DMS79 treated with DMSO at 0.1 percent for 48 hours (cell line): ENCODE measurements at places on chromosomes 2 and 18.

DNA sequence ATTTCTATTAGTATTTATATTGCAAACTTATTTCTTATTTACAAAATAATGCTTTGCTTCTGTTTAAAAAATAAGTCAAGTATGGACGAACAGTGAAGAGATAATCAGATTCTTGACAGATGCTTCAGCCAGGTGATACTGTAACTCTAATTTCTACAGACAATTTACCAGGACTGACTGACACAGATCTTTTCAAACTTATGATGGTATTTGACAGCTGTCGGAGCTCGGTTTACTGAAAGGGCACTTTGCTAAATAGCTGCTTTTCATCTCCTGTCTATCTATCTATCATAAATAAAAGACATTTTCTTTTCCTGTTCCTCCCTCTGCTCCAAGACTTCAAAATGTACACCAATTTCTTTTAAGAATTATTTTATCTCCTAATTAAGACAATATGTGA, 422.5 kb upstream of the SLC8A1 start:
- no peak for DNase-seq

DNA sequence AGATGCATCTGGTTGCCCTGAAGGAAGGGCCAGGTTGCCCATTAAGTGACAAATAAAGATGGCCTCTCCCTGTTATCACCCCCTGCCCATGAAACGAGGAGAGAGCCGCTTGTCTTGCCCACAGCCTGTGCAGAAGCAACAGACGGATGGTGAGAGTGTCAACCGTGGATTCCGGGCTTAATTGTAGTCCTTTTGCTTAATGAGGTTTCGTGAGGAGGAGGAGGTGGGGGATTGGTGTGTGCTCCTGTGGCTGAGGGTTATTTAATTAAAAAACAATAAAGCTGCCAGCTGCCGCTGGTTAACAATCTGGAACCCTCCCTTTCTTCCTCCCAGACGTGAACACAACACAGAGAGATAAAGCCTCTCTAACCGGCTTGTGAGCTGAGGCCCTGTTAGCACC, 188.0 kb upstream of the PARD3B start:
- no peak for DNase-seq

- no peak for DNase-seq
Measured at GRCh38 chr2:132400901-132401240, 15.7 kb upstream of the GPR39 start.

DNA sequence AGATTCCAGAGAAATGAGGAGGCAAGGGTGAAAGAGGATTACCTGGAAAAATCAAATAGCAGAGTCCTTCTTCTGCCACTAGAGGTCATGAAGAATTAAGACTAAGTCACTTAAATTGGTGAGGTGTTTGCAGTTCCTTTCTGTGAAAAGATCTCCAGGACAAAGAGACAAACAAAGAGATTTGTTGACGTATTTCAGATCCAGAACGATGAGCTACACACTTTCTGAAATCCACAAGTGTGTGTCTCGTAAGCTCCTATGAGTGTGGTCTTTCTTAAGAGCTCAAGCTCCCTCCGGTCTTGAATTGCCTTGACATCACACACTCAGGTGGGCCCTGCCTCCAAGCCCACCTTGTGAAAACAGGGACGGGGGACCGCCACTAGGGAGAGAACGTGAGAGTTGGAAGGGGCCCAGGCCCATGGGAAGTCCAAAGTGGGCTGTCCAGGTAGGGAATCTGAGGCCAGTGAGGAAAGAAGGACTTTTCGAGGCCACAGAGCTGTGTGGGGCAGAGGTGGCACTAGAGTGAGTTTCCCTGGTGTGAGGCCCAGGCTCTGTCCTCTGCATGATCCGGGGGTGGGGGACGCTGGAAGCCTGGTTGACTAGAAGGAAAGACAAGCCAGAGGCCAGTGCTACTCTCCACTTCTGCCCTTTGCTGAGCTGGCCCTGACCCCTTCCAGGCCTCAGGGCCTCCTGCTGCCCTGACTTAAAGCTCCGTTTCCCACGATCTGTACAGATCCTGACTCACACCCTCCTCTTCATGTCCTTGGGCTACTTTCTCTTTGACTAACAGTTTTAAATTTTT, 168.1 kb upstream of the NCK2 start:
- DNase-seq: peak; percentile 62

GRCh38 chr2:172864182-172864581, 128.5 kb downstream of the RAPGEF4 start:
- no peak for DNase-seq

DNA sequence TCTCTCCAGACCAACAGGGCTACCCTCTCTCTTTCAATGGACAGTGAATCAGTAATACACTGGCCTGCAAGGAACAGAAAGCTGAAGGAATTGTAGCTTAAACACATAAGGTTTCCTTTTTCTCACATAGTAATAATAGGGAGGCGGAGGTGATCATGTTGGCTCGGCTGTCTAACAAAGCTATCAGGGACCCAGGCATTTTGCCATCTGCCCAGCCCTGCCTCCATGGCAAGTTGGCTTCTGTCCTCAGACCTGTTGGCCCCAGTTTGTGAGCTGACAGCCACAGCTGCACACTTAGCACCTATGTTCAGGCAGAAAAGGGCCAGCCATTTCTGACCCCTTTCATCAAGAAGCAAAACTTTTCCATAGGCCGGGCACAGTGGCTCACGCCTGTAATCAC, 2.0 kb upstream of the CHRNG start:
- DNase-seq: no peak

DNA sequence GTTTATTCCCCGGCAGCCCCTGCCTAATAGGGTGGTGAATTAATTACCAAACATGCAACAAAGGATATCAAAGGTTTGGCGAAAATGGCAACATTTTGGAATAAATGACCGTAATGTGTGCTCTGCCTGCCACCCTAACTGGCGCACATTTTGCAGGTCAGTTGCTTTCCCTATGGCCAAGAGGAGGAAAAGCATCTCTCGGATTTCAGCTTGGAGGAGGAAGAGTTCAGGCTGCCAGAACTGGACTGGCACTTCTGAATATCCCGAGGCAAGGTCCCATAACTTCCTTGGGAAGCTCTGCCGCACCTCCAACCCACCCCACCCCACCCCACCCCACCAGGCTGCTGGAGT, 37.1 kb downstream of the SLC25A52 start:
- no peak for DNase-seq

DNA sequence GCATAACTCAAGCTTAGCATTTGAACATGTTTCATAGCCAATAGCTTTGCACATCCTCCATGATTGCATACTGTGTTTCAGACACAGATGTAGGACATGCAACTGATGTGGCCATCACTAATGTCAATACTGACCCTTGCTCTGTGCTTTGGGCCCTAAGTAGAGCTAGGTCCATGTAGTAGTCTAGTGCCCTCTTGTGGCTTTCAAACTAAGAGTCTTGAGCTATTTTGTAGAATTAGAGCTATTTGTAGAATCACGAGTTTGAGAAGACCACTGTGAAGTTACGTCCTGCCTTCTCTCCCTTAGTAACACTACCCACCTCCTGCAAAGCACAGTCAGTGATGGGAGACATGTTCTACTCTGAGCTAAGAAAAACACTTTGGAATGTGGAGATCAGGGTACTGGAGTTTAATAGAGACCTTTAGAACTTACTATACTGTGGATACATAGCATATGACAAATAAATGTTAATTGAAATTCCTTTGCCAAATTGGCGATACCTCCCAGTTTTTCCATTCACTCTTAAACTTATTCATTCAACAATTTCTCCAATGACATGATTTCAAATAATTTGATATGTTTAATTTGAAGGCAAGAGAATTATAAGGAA, 306.5 kb upstream of the TNP1 start:
- DNase-seq: peak; percentile 10

DNA sequence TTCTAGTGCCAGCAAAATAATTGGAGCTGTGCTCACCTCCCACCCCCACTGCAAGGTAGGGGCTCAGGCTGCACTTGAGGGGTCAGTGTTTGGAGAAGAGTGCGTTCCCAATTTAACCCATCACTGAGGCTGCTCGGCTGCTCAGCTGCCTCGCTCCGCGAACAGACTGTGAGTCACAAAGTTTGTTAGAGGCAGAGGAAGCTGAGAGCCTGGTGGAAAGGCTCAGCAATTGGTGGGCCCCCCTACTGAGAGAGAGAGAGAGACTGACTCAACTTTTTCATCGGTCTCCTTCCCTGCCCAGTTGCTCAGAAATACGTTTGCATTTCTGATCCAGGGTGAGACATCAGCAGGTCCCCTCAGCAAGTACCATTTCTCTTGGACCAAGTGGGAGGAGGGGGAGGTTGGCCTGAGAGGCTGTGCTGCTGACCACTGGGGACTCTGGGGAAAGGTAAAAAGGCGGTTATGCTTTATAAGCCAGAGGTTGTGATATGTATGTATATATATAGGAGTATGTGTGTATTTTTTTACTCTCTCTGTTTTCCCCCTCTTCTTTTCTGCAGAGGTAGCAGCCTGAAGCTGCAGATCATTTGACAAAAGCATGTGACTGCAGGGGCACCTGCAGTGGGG, 1.5 kb downstream of the EFR3B start:
- no peak for DNase-seq

DNA sequence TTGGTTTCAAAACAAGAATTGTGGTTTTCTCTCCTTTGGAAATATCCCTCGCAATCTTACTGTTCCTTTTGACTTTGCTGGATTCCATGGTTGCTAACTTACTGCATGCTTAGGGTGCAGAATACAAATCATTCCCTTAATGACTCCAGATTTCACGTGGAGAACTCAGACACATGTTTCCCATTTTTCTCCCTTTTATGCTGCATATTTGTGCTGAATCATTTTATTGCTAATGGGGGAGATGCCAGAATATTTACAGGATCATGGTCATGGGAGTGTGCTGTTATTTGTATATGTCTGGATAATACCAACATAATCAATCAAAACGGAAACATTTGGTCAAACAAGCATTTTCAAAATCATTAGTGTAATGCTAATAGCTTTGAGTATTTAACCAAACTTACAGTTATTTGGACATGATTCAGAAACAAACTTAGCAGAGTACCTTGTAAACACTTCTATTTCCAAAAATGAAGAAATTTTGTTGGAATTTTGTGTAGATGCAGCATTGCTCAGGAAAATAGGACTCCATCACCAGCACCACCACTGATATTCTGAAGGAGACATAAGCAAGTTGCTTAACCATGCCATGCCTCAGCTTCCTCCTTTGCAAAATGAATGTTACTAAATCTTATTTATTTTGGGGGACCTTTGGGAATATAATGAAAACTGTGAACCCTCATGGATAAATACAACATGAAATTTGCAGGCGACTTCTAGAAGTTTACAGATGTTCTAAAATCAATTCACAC, 122.5 kb upstream of the RND3 start:
- no peak for DNase-seq

- no peak for DNase-seq
Measured at GRCh38 chr2:124476291-124476690, 451.2 kb downstream of the CNTNAP5 start.

DNA sequence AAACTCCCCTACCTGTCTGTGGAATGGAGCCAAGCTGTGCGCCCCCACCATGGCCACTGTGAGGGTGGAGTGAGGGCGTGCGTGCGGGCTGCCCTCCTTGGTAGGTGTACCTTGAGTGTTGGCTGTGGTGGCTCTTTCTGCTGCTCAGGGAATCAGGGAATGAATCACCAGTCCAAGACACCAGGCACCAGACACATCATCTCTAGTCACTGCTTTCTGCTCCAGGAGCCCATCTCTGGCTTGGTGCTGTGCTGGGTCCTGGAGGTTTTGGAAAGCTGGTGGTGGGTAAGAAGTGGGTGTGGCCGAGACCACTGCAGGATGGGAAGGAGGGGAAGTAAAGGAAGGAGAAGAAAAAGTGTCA, 209.9 kb downstream of the SEPTIN10 start:
- DNase-seq: no peak

DNA sequence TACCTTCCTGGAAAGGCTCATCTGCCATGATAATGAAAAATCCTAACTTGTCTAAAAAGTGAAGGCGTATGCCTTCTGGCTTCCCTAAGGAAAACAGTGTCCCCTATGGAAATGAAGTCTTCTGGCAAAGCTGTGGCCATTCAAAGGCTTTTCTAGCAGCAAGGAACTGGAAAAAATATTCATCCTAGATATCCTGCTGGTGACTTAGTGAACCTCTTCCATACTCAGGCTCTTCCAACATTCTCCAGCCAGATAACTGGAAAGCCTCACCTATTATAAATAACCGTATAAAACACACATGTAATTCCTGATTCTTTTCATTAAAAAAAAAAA, 84.7 kb downstream of the RBMS1 start:
- DNase-seq: no peak

- no peak for DNase-seq
Measured at GRCh38 chr2:167504695-167505094, 616.4 kb downstream of the XIRP2 start.

GRCh38 chr2:222609381-222609780, 46.5 kb downstream of the FARSB start:
- no peak for DNase-seq

- DNase-seq: peak; percentile 19
Measured at GRCh38 chr2:210503001-210503623, 26.6 kb upstream of the LANCL1 start.

- DNase-seq: no peak
Measured at GRCh38 chr2:121746071-121746578, 9.3 kb upstream of the TSN start.

DNA sequence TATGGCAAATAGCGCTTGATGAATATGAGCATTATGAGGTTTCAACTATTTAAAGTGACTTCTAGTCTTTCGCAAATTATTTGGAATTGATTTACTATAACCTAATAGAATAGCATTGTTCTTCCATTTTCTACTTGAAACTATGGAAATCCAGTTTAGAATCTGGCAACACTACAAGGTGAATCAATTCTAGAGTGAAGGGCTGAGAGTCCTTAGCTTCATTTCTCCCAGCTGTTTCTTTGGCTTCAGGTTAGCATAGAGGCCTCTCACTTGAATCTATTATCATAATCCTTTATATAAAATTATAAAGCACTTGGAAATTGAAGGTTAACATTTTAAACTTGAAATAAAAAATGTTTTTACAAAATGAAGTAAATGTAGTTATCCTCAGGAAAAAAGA, 318.8 kb downstream of the CCDC85A start:
- no peak for DNase-seq

- no peak for DNase-seq
Measured at GRCh38 chr18:35106845-35107148, 65.6 kb downstream of the MAPRE2 start.

DNA sequence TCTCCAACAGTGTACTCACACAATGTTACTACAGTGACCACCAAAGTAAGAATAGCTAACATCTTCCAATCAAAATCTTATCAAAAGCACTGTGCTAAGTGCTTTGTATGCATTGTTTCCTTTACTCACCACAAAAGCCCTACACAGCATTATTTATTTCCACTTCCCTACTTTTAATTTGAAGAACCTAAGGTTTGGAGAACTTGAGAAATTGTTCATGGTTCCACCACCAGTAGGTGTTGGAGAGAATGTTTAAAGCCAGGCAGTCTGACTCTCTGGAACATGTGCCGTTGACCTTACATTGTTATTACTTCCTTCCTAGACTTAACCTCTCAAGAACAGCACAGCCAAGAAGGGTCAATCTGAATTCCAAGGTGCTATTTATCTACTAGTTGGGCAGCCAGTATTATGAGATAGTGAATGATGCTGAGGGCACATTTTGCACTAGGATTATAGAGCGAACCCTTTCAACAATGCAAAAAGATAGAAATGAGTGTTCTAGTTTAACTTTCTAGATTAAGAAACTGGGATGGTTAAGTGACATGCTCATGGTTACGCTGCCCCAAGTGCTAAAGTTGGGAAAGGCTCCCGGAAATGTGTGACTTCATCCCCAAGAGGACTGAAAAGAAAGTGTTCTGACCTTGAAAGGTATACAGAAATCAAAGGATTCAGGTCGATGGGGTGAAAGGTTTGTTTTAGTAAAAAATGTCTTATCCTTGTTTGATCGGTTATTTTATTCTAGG, 55.2 kb upstream of the FAM136A start:
- no peak for DNase-seq

- no peak for DNase-seq
Measured at GRCh38 chr18:9855681-9856080, 30.1 kb upstream of the TXNDC2 start.

GRCh38 chr18:39653221-39653620, 2087.6 kb upstream of the CELF4 start:
- no peak for DNase-seq
